Stimulated activated CD8-positive, alpha-beta memory T cell treated with anti-CD3 and anti-CD28 coated beads, Interleukin-2, amount 100 ng/mL, for 48 hours (primary cell): ENCODE measurements at places on chromosomes 12 and 14.
A peak's percentile ranks its signal among the peaks of the same experiment; 100 is the strongest.

- DNase-seq = no peak
Measured at GRCh38 chr12:59763835-59764234, 168.0 kb downstream of the SLC16A7 start.

DNA sequence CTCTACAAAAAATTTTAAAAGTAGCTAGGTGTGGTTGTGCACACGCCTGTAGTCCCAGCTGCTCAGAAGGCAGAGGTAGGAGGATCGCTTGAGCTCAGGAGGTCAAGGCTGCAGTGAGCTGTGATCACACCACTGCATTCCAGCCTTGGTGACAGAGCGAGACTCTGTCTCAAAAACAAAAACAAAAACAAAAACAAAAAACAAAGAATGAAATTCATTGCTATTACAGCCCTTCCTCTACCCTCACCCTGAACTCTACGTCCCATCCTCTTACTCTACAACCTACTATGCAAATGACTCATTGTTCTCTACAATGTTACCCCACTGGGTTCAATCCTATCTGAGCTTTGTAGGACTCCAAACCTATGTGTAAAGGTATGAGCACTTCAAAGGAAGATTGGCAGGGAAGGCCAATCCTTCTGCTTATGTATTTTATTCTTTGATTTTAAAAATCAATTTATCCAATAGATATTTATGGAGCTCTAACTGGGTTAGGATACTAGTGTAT lies 39.3 kb downstream of the NINJ2 start:
- DNase-seq = no peak

- DNase-seq = no peak
Measured at GRCh38 chr12:59452259-59452658, 143.6 kb upstream of the SLC16A7 start.

DNA sequence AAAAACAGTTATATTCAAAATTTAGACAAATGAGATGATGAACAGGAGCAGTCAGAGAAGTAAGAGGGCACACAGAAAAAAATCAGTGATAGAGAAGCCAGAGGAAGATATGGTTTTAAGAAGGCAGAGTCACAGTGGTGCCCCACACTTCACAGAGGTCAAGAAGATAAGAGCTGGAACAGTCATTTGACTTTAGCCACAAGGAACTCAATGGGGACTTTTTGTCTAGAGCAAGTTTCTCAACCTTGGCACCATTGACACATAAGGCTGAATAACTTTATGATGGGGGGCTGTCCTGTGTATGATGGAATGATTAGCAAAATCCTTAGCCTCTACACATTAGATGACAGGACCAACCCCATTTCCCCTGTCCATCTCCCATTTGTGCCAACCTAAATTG lies 172.8 kb upstream of the PLEKHG7 start:
- DNase-seq = no peak

GRCh38 chr12:131902332-131903241 lies 8.2 kb downstream of the ULK1 start:
- no peak for DNase-seq

- DNase-seq = no peak
Measured at GRCh38 chr12:32076941-32077340, 29.7 kb upstream of the BICD1 start.

- peak; percentile 8 for DNase-seq
Measured at GRCh38 chr12:127125607-127126259, 1141.2 kb upstream of the TMEM132C start.

GRCh38 chr14:74474376-74474775 lies 18.7 kb downstream of the NPC2 start:
- DNase-seq = no peak

DNA sequence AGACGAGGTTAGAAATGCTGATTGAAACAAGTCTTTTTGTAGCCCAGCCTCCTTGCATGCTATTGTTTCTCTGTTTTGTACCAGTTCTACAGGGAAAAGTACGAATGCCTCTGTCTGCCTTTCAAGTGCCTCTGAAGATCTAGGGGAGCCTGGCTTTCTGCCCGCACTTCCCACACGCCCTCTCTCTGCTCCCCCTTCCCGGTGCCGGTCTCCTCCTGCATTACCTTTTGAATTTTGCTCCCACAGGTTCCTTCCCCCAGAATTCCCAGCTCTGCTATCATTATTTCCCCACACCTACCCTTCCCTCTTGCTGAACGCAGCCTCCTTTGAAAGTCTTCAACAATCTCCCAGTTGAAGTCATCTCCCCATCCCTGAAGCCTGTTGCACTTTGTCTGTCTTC lies 689.7 kb downstream of the BCL11B start:
- DNase-seq = no peak

- no peak for DNase-seq
Measured at GRCh38 chr12:121725423-121725822, 12.9 kb downstream of the TMEM120B start.

- no peak for DNase-seq
Measured at GRCh38 chr14:75811872-75812499, 150.9 kb downstream of the TTLL5 start.

DNA sequence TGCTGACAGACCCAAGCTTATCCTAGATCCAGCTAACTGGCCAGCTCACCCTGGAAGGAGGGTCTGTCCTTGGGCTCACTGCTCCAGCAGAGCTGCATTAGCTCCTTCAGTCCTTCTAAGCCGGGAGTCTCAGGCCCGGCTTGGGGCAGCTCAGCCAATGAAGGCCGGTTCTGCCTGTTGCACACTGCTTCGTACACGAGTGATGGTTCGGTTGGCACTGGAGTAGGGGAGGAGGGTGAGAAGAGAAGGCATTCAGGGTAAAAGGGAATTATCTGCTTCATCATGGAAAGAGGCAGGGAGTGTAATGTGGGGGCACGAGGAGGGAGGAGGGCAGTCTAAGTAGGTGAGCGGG lies 2.0 kb downstream of the RIPK3 start:
- no peak for DNase-seq

GRCh38 chr14:90288651-90289355 lies 32.5 kb downstream of the PSMC1 start:
- DNase-seq = no peak

DNA sequence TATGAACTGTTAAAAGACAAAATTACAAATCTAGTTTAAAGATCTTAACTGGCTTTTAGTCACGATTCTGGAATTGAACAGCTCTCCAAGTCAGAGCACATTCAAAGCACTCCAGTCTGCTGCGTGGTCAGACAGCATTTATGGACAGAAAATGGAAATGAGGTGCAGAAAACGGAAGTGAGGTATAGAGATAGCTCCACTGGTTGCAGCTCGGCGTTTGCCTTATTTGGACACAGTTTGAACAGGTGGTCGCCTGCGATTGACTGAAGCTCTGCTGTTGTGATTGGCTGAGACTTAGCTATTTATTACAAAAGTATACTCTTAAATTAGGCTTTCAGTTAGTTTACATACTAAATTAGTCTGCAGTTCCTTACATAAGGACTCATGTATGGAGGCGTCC lies 28.3 kb downstream of the TRIM9 start:
- DNase-seq = no peak

DNA sequence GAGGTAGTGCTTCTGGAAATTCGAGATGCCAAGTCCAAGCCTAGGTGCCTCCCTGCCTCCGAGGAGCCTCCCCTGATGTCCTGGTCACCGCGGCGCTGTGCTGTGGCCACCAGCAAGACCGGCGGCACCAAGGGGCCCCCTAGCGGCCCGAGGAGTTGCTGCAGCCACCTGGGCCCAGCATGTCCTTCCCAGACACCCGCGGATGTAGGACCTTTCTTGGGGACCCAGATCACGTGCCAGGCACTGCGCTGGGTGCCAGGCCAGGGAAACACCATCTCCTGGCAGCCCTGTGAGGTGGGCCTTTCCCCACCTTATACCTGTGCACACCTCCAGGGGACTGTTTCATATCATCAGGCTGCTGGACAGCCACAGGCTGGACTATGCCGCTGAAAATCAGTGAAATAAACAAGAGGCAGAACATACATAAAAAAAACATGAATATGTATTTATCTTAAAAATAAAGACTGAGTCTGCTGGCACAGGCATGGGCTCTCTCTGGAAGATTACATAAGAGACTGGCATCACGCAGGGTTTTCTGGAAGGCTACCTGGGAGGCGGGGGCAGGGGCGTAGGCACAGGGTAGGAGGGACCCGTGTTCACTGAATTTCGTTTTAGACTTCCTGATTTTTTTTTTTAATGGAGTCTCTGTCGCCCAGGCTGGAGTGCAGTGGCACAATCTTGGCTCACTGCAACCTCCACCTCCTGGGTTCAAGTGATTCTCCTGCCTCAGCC lies 15.9 kb upstream of the HHIPL1 start:
- DNase-seq = peak; percentile 42

GRCh38 chr12:113996026-113996425 lies 29.9 kb upstream of the RBM19 start:
- DNase-seq = no peak

DNA sequence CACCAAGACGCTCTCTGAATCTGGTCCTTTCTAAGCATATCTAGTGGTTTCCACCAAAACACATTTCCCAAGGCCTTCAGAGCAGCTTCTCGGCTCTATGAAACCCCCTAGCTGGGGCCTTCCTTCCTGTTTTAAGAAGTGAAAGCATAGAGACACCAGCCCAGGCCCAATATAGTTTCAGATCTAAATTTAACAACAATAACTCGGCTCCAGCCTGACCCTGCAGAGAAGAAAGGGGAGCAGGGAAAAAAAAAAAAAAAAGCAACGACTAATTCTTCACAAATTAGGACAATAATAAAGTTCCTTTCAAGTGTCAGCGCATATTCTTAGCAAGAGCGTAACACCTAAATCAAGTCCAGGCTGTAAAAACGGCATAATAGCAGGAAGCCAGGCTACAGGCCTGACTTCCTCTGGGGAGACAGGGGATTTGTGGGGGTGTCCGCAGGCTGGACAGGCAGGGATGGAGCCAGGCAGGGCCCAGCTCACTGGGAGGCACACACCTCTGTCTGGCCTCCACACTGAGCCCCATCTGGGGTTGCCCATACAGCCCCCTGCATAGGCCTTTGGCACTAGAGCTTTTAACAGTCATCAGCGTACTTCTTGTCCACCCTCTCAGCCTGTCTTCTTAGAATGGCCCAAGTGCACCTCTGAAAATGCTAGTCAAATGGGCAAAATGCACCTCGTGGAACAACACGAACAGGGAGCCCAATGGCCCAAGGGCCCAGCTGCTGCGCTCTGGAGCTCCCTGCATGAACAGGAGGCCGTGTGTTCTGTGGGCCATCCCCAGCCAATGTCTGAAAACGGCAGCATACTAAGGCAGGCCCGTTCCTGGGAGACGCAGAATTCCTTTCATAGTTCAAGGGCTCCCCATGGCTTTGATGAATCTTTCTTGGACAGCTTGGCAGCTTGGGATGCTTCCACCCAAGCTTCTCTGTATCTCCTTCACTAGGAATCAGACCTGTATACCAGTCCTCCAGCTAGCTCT lies 772.9 kb downstream of the MED13L start:
- DNase-seq = no peak

- DNase-seq = no peak
Measured at GRCh38 chr12:121939186-121939585, 20.8 kb downstream of the CFAP251 start.

DNA sequence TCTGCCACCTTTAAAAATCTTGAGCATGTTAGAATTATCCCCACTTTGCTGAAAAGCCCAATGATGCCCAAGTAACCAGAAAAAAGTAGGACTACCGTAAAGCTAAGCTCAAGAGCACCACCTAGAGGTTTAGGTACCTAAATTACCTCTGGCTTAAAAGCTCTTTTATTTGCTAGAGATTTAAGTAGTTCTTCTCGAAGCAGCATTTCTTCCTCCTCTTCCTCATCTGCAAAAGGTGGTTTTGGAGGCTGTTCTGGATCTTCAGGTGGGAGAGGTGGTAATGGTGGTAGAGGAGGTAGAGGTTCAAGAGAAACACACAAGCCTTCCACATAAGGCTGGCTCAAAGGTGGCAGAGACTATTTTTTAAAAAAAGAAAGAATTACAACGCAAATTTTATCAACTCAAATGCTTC lies 26.9 kb downstream of the ZFC3H1 start:
- no peak for DNase-seq

GRCh38 chr14:96493178-96493577 lies 9.0 kb upstream of the PAPOLA start:
- no peak for DNase-seq

DNA sequence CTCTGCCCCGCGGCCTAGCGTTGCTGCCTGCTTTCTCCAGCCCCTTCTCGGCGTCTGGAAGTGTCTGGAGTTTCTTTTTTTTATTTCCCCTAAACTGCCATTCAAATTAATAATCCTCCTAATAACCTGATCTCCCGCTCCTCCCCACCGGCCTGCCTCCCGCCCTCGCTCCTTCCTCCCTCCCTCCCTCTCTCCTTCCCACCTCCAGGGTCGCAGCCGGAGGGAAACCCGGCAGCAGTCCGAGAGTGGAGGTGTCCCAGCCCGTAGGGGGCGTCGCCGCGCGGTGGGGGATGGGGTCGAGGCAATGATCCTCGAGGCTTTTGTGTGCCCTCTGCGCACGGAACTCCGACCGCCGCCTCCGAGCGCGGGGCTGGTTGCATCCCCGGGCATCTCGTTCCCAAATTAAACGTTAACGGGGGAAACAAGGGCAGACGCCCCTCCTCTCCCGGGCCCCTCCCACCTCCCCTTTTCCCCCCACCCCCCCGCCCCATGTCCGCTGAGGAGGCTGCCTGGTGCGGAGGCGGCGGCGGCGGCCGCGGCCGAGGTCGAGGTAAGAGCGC lies 1.0 kb upstream of the SOCS2 start:
- DNase-seq = peak; percentile 65

- DNase-seq = peak; percentile 79
Measured at GRCh38 chr14:91835920-91836843, 31.2 kb downstream of the TC2N start.

DNA sequence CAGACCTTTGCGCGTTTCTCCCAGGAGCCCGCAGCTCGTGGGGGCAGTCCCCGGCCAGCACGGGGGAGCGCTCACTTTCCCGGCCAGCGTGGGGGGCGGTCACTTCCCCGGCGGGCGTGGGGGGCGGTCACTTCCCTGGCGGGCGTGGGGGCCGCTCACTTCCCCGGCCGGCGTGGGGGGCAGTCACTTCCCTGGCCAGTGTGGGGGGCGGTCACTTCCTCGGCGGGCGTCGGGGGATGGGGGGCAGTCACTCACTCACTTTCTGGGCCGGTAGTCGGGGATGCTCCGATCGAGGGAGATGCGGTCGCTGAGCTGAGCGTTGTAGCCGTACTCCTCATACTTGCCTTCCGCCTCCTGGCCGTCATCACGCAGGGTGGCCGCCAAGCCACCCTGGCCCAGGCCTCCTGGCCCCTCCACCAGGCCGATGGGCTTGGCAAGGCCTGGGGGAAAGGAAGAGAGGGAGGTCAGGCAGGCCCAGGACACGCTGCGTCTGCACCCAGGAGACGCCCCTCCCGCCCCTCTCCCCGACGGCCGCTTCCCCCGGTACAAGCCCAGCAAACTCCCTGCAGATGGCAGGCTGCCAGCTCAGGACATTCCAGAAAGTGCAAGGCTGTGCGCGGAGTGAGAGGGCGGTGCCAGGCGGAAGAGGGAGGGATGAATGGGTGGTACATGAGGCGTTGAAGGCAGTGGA lies 43.3 kb downstream of the GALNT9 start:
- no peak for DNase-seq

GRCh38 chr14:94161058-94161457 lies 13.1 kb upstream of the PPP4R4 start:
- no peak for DNase-seq

DNA sequence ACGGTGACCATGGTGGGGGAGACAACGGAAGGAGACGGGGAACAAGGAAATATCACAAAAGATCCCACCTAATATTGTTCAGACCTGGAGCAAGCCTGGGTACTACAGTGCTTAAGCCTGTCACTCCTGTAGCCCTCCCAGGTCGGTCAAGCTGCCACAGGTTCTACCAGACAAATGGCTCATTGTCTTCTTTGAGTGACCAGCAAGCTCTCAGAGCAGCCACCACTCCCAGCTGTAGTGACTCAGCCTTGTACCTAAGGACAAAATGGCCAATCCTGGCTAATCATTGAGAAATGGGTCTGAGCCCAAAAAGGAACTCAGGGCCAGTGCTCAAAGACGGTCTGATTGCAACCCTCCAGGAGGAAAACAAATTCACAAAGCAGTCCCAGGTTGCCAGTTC lies 238.4 kb upstream of the NOS1 start:
- no peak for DNase-seq
